Psoas muscle (tissue), 8 donors: ENCODE measurements at places on chromosomes 11 and 22. TPM values are rescaled to one million over a fixed set of nuclear protein-coding genes. Genes with fewer than 3 reads are reported as not detected.

CDHR5 gene
- total RNA-seq = not detected

NELL1 gene
- total RNA-seq = not detected

NXPE1 gene
- 0.39 TPM for total RNA-seq

SHISAL1 gene
- 0.11 TPM for total RNA-seq

PHETA2 gene
- 2.4 TPM for total RNA-seq

CCS gene
- total RNA-seq = 16.9 TPM
